ENCODE measurements at places on chromosomes 12 and 14.

DNA sequence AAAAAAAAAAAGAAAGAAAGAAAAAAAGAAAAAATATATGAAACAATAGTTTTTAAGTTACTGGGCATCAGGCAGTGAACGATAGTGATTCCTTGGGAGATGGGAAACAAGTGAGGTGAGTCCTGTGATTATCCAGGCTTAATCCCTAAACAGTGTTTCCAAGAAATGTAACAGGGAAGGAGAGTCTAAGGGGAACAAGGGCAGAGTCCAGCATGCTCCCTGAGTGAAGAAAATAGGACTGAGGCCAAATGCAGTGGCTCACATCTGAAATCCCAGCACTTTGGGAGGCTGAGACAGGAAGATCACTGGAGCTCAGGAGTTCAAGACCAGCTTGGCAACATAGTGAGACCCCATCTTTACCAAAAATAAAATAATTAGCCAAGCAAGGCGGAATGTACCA, 40.7 kb downstream of the R3HDM2 start:
- DNase-seq, result no peak

DNA sequence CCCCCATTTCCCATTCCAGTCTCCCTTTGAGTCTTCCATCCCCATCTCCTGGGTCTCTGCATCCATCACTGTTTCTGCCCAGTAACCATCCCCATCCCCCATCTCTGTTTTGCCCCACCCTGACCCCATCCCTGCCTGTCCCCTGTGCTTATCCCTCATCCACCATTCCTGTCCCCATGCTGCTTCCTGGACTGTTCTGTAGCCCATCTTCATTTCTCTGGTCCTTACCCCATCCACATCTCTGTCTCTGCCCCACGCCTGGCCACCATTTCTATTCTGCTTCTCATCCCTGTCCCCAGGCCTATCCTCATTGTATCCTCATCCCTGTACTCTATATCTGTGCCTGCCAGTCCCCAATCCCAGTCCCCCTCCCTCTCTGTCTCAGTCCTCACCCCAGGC, 4.2 kb downstream of the NXPH4 start:
- no peak for DNase-seq

GRCh38 chr12:63078906-63079305, 72.1 kb downstream of the AVPR1A start:
- DNase-seq, result no peak

DNA sequence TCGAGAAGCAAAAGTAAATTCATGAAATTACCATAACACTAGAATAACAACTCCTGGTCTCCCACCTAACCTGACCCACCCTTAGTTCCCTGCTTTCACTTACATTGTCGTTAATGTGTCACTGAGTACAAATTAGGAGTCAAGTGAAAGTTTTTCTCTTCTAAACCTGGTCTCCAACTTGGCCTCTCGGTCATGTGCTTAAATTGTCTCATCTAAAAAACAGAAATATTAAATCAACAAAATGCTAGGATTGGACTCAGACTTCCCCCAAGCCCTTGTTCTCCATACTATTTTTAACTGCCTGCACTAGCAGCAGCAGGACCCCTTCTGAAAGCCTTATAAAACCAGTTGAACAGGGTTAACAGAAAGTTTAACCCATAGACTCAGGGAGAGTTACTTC, 1.8 kb upstream of the BTG1 start:
- DNase-seq, result no peak

- no peak for DNase-seq
These were observed 501.6 kb downstream of the VRK1 start for GRCh38 chr14:97298736-97299135.

Measured in naive thymus-derived CD8-positive, alpha-beta T cell (primary cell).